ENCODE measurements at places on chromosomes 11 and 22. TPM values are rescaled to one million over a fixed set of nuclear protein-coding genes. Genes with fewer than 3 reads are reported as not detected.

The TRPM5 gene
- not detected for total RNA-seq

The PARVA gene
- 56.9 TPM for total RNA-seq

The DBX1 gene
- not detected for total RNA-seq

The CRYBB3 gene
- 0.58 TPM for total RNA-seq

The OVOL1 gene
- total RNA-seq: not detected

The FUT4 gene
- total RNA-seq: 6.7 TPM

The BRSK2 gene
- total RNA-seq: 0.93 TPM

The FZD4 gene
- total RNA-seq: 103 TPM

The MN1 gene
- total RNA-seq: 8.0 TPM

The CCDC73 gene
- not detected for total RNA-seq

The HYOU1 gene
- 195 TPM for total RNA-seq

The FOLR2 gene
- total RNA-seq: not detected

The GGTLC2 gene
- total RNA-seq: not detected

The OPCML gene
- total RNA-seq: 0.19 TPM

The OR5I1 gene
- total RNA-seq: not detected

The GRAP2 gene
- not detected for total RNA-seq

The CDC42EP2 gene
- total RNA-seq: 48.0 TPM

The ALDH3B1 gene
- total RNA-seq: 2.9 TPM

The SHANK3 gene
- total RNA-seq: 51.9 TPM

The VWCE gene
- 18.6 TPM for total RNA-seq
